ENCODE measurements at places on chromosomes 13 and 19.

DNA sequence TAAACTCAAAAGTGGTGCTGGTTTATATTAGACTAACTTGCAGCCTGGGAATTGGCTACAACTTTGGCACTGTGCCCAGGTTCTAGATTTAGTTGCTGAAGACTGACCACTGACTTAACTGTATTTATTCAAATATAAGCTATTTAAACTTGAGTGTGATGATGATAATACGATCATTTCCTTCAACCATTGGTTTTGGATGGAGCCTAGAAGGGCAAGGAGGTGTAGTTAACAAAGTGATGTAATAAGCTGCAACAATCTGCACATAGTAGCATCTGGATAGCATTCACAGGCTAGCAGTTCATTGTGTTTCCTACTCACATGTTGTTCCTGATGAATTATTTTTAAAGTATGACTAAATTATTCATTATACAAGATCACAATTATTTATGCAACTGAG lies 55.2 kb upstream of the DACH1 start:
- no peak for DNase-seq

- DNase-seq: no peak
Observed at GRCh38 chr19:12770922-12771321, 4.4 kb downstream of the HOOK2 start.

GRCh38 chr19:33366127-33366526 lies 7.4 kb upstream of the CEBPG start:
- no peak for DNase-seq

DNA sequence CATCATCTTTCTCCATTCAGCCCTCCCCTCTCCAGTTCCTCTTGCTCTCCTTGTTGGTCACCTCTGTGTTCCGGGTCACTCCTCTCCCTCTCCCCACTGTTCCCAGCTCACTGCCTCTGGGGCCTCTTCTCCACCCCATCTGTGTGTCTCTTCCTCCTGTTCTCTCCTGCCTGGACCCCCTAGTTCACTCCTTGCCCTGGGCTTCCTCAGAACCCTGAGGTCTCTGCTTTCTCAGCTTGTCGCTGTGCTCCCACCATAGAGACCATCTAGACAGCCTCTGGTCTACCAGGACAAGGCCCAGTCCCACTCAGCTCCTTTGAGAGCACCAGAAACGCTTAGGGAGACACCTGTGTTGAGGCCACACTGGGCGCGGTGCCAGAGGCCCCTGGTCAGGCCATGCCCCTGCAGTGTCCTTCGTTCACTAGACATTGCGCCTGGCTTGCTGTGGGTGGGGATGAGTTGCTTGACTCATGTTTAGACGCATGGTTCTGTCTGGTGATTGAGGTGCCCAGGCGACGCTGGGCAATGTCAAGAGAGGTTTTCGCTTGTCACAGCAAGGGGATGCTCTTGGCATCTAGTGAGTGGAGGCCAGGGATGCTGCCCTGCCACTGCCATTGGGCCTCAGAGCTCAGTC lies 4.8 kb downstream of the LENG9 start:
- DNase-seq: no peak

GRCh38 chr19:30924670-30925069 lies 424.6 kb downstream of the TSHZ3 start:
- no peak for DNase-seq

DNA sequence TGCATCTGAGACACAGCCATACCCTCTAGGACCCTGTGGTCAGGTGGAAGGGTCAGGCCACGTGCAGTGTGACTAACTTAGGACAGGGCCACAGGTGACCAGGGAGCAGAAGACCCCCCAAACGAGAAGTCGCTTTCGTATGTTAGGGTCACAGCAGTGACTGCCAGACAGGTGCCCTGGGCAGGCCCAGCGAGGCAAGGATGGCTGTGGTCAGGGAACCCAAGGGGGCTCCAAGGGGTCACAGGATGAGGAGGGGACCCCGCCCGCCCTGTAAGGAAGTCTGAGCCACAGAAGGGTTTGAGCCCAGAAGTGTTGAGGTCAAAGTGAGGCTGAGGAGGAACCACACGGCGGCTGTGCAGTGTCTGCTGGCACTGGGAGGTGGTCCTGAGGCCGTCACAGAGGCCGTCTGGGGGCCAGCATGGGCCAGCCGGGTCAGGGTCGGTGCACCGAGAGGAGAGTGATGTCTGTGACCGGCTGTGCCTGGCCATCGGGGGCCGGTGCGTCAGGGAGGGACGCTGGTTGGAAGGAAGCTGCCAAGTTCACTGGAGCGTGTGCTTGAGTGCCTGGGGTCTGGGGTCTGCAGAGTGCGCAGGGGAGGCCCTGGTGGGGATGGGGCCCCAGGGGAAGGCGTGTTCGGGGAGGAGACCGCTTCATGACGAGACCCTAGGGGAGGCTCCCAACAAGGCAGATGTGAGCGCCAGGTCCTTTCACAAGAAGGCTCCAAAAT lies 24.8 kb upstream of the TMEM255B start:
- DNase-seq: no peak

GRCh38 chr19:18644196-18645034 lies 7.6 kb downstream of the KLHL26 start:
- no peak for DNase-seq

DNA sequence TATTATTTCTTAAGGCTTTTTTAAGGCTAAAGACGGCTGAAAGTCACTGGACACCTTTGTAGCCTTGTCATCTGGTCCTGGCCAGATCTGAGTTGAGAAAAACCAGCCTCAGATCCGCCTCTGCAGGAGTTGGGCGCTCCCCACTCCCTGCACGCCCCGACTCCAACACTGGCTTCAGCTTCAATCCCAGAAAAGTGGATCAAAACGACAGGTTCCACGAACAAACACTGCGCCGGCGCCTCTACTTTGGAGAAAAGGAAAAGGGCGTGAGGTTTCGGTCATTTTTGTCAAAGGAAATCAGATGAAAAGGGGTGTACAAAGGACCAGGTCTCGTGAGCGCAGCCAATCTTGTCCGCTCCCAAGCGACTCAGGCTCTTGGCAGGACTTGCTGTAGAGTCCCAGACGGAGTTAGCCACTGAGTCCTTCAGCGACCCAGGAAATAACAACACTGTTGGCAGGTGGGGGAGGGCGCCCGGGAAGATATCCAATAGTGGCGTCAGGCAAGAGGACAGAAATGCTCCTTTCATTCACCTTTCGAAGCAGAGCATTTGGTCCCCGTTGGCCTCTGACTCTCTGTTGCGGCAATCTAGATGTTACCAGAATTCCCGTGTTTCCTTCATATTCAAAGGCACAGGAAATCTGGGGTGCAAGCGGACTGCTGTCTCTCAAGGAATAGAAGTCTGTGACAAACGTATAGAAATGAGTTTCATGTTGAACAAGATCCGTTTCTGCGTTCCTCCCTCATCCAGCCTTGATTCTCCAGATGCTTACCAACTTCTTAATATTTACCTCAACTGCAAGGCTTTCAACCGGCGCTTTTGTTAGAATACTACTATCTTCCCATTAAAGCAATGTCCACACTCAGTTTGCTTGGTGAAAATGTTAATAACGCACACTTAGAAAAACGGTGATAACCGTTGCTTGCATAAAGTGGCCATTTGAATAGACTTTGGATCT lies 1.8 kb upstream of the CCNA1 start:
- DNase-seq: no peak

- DNase-seq: no peak
Observed at GRCh38 chr19:32674153-32674930, 638 bp downstream of the ANKRD27 start.

- no peak for DNase-seq
Observed at GRCh38 chr13:112249644-112250610, 126.2 kb upstream of the SPACA7 start.

DNA sequence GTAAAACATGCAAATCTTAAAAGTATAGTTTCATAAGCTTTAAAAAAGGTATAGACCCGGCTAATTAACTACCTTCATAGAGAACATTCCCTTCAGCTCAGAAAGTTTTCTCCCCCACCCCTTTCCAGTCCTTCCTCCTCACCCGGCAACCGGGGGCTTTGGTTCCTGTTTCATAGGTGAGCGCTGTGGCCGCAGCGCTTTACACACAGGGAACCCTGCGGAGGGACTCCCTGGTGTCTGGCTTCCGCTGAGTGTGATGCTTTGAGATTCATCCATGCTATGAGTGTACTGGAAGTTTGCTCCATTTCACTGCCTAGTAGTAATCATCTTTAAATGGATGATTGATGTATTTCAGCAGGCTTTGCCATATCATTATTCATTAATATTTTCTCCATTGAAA lies 26.0 kb upstream of the PABPC3 start:
- no peak for DNase-seq

DNA sequence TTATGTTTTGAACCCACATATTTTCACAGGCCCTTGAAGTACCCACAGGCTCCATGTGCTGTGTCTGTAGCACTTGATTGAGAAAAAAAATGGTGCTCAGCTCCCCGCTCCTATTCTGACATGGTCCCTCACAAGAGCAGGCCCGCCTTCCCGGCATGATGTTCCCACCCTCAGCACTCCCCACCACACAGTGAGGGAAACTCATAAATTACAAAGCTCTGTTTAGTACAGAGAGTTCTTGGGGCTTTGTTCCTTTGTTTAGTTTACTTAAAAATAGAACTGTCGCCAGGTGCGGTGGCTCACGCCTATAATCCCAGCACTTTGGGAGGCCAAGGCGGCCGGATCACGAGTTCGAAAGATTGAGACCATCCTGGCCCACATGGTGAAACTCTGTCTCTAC lies 25.9 kb upstream of the ABCC4 start:
- no peak for DNase-seq

DNA sequence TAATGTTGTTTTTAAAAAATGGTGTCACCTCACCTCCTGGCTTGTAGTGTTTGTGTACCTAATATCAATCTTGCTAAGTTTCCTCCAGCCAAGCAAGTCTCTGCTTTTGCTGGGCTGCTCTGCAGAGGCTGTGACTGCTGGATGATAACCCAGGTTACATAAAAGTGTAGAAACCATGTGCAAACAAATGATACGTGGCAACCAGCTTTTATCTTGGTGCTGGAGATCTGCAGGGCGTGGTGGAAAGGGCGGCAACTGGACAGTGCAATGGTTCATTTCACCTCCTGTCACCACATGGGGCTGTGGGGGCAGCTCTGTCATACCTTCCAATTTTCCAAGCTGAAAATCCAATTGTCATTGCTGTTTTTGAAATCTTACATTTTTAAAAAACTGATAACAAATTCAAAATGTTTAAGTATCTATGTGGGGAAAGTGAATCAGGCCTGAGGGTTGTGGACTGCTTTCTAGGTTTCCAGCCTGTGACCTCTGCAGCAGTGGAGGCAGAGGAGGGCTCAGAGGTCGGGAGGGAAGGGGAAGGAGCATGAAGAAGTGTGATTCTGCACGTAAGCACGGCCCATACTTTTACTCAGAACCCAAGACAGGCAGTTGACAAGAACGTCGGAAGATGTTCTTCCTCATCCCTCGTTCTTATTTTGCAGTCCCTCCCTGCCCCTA lies 9.7 kb downstream of the GPR42 start:
- no peak for DNase-seq

- peak; percentile 98 for DNase-seq
Observed at GRCh38 chr19:29844891-29845573, 33.2 kb downstream of the CCNE1 start.

- DNase-seq: no peak
Observed at GRCh38 chr13:31110169-31110568, 51.5 kb downstream of the HSPH1 start.

GRCh38 chr13:25046274-25046984 lies 49.5 kb upstream of the PABPC3 start:
- no peak for DNase-seq

DNA sequence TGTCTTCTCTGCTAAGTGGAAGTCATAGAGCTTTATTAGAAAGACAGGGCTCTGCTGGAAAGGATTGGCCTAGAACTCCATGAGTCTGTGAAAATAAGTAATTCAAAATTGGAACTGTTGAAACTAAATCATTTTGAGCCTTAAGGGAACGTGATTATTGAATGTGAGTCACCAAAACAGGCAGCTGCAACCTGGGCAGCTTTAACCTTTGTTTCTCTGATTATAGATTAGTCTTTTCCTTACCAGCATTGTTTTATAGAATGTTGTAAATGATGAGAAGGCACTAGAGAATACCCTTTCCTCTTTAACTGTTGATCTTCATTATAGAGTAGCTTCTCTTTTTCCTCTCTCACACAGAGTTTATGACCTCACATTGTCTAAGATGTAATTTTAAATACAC lies 638.8 kb upstream of the SLITRK6 start:
- DNase-seq: no peak

GRCh38 chr13:110605132-110605531 lies 10.2 kb upstream of the NAXD start:
- no peak for DNase-seq

- no peak for DNase-seq
Observed at GRCh38 chr19:52277471-52277870, 8.1 kb downstream of the ZNF766 start.

DNA sequence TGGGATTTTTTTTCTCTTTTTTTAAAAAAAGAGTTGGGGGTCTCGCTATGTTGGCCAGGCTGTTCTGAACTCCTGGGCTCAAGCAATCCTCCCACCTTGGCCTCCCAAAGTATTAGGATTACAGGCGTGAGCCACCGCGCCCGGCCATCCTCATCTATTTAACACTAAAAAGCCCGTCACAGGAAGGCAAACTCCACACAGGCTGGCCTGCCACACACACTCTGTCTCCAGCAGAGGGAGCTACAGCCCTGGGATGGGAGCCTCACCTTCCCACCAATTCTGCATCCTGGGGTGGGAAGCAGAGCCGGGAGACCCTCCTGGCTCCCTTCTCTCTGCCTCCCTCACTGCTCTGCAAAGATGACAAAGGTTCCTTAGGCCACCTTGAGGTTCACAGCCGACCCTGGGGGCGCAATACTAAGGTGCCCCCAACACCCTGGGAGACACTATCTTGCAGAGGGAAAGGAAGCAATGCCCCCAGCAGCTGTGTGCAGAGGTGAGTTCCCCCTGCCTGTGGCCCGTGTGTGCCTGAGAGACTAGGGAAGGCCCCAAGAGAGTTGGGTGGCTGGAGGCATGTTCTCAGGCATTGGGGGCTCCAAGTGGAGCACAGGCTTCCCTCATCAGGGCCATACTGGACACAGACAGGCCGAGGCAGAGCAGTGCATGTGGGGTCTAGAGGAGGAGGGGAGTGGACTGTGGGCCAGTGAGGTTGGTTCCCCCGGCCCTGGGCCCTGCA lies 27.4 kb upstream of the TIMM44 start:
- no peak for DNase-seq

DNA sequence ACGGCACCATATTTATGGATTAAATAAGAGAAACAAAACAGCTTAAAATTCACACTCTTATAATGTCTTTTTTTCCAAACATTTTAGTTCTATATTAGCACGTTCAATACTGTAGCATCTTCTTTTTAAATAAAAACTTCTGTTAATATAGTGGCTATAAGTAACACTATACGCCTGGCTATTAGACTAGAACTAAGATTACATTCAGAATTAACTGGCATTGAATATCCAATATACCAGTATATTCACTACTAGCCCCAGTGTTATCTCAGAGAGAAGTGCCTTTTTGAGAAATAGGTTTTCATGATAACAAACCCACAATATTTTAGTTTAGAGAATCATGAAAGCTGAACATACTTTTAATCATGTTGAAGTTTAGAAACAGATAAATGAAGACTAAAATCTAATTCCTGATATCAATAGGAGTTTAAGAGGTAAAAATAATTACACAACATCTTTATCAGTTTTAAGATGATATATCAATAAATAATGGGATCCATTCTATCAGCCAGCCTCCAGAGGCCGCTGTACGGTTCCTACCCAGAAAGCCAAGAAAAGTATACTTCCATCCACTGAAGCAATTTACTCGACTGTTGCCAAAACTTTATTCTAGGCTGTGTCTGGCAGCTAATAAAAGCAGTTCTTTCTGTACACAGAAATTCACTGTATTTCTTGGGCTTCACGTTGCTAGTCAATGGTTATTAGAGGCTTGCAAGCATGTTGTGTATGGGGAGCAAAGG lies 1113.4 kb upstream of the MIR17HG start:
- no peak for DNase-seq
